ENCODE measurements at places on chromosomes 16 and 17.
A peak's percentile ranks its signal among the peaks of the same experiment; 100 is the strongest.

GRCh38 chr16:85626191-85626981 lies 13.3 kb downstream of the GSE1 start:
- DNase-seq = no peak

DNA sequence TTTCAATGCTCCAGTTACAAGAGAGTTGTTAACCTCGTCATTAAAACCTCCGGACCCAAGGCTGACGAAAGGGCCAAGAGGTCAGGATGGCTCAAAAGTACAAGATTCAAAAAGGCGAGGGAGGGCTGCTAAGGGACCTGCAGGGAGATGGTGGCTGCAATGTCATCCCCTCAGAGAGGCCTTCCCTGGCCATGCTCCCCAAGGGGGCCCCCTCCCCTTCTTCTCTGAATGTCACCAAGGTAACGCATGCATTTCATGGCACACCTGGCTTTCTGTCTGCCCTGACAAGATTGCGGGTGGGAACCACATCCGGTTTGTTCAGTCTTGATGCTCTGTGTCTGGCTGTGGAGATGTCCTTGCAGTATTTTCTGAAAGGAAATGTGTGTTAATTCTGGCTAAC lies 89.9 kb downstream of the C16orf78 start:
- no peak for DNase-seq

DNA sequence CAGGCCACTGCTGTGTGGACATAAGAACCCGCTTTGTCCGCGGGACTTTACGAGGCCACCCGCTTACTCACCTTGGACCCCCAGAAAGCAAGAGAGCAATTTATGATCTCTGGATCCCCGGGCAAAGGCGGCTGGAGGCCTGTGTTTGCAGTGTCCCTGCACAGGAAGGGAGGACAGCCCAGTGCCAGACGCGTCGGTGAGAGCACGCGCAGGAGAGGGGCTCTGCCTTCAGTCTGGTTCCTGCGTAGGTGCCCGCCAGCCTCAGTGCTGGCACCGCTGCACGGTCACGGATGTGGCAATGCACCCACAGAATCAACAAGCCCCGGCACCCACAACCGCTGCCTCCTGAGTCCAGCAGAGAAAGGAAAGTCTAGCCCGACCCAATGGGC lies 248.4 kb downstream of the C16orf95 start:
- no peak for DNase-seq

DNA sequence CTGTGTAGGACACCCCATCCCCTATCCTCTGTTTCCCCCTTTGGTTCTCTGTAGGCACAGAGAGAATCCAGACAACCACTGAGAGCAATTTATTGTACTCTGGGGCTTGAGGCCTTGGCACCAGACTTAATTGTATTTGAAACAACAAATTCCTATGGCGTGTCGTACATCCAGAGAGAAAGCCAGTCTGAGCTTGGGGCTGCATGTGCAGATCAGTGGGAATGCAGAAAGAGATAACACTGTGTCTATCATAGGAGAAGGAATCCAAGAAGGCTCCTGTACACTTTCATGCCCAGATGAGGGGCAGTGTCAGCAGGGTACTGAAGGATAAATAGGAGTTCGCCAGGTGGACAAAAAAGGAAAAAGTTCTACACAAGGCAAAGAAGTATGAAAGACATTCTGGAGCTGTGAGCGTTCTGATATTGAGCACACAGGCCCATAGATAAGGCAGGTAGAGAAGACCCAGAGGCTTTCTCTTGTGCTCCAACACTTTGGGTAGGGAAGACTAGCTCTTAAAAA lies 22.0 kb upstream of the IL4R start:
- no peak for DNase-seq

GRCh38 chr17:47733047-47733673 lies at the start of gene TBX21:
Gene TBX21, plus strand, starts transcription at chr17:47733236. Its CDS starts 219 bp downstream, at chr17:47733455.
- DNase-seq = peak; percentile 74

GRCh38 chr16:89616623-89617022 lies 3.2 kb downstream of the DPEP1 start:
- no peak for DNase-seq

- no peak for DNase-seq
These were observed 15.3 kb upstream of the FZD2 start for GRCh38 chr17:44541884-44542581.

GRCh38 chr17:27985736-27986399 lies 56.6 kb upstream of the NLK start:
- no peak for DNase-seq
